Fibroblast of upper back skin (primary cell): ENCODE measurements at places on chromosomes 1 and 21.

- no peak for DNase-seq
Observed at GRCh38 chr1:13543451-13544220, 29.8 kb upstream of the LRRC38 start.

- no peak for DNase-seq
Observed at GRCh38 chr1:166960858-166961474, 14.4 kb downstream of the ILDR2 start.

- peak; percentile 77 for DNase-seq
Observed at GRCh38 chr1:230899841-230900251, 31.5 kb upstream of the C1orf198 start.

- no peak for DNase-seq
Observed at GRCh38 chr1:53468374-53468773, 9.2 kb downstream of the DMRTB1 start.

- peak; percentile 38 for DNase-seq
Observed at GRCh38 chr1:36576118-36576517, 93.4 kb upstream of the CSF3R start.

- peak; percentile 50 for DNase-seq
Observed at GRCh38 chr1:77948841-77949424, 29.9 kb downstream of the FUBP1 start.

- DNase-seq = peak; percentile 54
Observed at GRCh38 chr1:243246916-243247315, 8.2 kb downstream of the CEP170 start.

DNA sequence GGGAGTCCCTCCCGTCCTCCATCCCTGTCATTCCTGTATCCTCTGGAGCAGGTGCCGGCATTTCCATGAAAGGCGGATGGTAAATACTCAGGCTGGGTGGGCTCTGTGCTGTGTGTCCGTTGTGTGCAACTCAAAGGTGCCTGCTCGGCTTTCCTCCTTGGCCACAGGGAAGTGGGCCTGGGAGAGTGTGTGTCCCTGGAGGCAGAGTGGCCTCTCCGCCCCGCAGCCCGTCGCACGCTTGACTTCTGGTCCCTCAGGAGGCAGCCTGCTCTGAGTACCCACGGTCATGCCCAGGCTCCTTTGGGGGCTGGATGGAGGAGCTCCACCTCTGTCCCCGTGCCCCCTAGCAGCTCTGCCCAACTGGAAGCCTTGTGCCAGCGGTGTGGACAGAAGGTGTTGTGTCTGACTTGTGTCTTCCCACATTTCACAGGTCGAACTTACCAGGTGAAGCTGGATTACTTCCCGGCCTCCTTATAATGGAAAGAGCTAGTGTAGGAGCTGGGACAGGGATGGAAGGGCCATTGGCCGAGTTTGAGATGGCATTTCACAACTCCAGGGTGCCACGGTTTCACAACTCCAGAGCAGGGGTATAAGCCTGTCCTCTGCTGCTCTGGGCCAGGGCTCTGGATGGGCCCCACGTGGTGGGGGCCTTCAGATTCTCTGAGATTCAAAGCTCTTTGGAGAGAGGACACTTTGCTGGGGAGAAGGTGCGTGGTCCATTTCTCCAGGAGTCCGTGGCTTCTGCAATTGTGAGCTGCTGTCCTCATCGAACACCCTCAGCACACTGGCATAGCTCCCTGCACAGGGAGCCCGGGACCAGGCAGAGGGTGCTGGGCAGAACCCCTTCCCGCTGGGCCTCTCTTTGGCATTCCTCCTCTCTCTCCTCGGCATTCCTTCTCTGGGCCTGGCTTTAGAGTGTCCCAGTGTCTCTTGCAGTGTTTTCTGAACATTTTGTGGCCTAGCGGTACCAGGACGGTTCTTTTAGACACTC is 152.7 kb upstream of the COL6A1 start:
- no peak for DNase-seq

GRCh38 chr1:43781574-43781973 is 74.2 kb downstream of the ST3GAL3 start:
- DNase-seq = no peak

- no peak for DNase-seq
Observed at GRCh38 chr1:226776066-226776465, 37.0 kb upstream of the ITPKB start.

- DNase-seq = peak; percentile 67
Observed at GRCh38 chr1:44239331-44239960, 26.2 kb downstream of the DMAP1 start.

- DNase-seq = no peak
Observed at GRCh38 chr1:20668581-20668980, 7.4 kb upstream of the DDOST start.

DNA sequence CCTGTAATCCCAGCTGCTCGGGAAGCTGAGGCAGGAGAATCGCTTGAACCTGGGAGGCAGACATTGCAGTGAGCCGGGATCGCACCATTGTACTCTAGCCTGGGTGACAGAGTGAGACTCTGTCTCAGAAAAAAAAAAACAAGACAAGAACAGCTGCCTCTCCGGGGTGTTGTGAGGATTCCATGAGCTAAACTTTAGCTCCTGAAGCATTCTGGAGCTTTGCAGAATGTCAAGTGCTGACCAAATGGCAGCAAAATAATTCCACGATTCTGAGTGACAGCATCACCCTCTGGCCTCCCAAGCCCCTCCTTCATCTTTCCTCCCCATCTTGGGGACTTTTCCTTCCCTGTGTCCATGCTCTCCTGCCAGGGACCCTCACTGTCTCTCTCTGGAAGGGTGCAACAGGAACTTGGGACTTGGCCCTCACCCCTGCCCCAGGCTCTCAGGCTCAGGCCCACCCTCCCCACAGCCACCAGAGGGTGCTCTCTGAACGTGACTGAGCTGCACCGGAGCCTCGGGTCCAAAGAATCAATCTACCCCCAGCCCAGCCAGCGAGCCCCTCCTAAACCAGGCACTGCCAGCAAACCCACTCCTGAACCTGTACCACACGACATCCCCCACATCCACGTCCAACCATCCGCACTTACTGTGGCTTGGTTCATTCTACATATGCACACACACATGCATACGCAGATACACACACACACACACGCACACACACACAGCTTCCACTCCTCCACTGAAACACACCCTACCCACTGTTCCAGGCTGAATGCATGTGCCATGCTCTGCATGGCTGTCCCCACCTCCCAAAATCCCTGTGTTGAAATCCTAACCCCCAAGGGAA is 45.7 kb downstream of the ACOT7 start:
- DNase-seq = no peak

- no peak for DNase-seq
Observed at GRCh38 chr1:48248356-48248755, 25.8 kb downstream of the SLC5A9 start.

DNA sequence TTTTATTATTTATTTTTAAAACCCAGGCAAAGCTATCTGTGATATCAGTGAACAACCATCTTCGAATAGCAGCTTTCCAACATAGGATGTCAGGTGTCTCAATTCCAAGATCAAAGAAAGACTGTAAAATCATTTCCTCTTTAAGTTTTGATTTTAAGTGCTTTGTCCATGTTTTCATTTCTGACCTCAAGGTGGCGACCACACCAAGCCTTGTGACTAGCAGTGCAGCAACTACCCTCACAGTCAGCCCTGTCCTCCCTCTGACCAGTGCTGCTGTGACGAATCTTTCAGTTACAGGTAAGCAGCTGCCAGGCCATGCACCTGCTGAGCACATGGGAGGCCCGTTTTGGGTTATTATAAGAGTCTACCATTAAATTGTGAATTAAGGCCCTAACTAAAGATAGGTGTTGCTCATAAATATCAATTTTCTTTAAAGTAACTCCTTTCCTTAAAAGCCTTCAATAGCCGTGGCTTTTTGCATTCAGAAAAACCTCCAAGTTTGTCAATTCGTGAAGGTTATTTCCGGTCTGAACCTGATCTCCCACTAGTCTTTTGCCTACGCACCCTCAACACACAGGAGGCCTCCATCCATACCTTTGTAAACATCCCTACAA is 117.0 kb downstream of the CD247 start:
- DNase-seq = peak; percentile 22

- DNase-seq = no peak
Observed at GRCh38 chr1:26854906-26855305, 8.0 kb upstream of the SFN start.

DNA sequence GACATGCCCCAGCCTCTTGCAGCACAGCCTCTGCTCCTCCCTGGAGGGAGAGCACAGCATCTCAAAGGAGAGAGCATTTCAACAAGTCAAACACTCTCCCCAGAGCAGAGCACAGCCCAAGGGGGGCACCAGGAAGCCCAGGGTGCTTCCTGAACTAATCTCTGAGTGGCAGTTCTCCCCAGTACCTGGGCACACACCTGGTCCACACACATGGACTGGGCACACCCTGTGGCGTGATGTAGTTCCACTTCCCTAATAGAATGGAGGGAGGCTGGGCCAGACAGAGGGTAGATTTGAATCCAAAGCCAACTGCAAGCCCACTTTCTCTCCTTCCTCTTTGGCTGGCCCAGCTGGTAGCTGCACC is 55.5 kb downstream of the CD46 start:
- DNase-seq = no peak

- no peak for DNase-seq
Observed at GRCh38 chr1:156180471-156180870, 13.4 kb upstream of the SLC25A44 start.

- no peak for DNase-seq
Observed at GRCh38 chr1:53310847-53311681, 16.8 kb downstream of the LRP8 start.

GRCh38 chr1:168437821-168438220 is 106.0 kb downstream of the XCL2 start:
- DNase-seq = no peak

- DNase-seq = no peak
Observed at GRCh38 chr1:1627261-1627828, 4.6 kb upstream of the MMP23B start.

DNA sequence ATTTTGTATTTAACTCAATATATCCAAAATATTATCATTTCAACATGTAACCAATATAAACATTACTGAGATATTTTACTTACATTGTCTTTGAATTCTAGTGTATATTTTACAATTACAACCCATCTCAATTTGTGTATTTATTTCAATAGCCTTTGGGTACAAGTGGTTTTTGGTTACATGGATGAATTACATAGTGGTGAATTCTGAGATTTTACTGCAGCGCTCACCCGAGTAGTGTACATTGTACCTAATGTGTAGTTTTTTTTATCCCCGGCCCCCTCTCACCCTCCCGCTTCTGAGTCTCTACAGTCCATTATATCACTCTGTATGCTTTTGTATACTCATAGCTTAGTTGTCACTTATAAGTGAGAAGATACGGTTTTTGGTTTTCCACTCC is 117.0 kb upstream of the GALNT2 start:
- no peak for DNase-seq

DNA sequence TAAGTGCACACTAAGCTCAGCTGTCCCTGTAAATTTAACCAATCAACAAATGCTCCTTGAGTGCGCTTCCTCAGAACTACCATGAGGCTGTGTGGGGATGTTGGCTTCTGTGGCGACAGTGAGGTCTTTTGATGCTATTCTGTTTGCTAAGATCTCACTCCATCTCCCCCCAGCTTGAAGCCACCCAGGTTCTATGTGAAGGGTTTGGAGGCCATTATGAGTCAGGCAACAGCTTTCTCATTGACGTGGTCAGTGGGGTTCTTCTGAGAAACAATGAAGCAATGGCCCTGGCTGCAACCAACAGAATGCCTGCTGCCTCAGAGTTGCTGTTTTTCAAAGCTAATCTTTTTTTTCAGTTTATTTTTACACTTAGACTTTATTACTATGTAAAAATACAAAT is 205.5 kb downstream of the PTBP2 start:
- DNase-seq = peak; percentile 89

- DNase-seq = no peak
Observed at GRCh38 chr1:190098107-190098506, 379.6 kb downstream of the BRINP3 start.

DNA sequence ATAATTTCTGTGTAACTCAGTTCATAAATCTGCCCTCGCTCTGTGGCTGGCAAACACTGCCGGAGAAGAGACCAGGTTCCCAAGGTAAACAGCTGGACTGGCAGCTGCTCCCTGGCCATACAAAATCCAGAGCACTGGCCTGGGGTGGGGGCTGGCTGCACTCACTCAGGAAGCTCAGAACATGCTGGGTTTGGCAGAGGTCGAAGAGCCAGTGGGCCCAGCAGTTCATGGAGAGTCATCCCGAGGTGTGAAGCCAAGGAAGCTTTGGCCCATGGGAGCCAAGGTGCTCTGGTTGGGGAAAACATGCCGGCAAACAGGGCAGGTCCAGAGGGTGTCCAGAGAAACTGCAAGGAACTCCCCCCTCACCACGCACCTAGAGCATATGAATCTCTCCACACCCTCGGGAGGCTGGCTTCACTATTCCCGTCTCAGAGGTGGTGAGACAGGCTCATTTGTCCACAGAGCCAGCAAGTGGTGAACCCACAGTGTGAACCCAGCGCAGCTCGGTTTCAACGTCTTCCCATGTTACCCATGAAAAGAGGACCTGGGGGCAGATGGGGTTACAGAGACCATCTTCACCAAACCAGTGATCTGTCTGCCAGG is 102.4 kb downstream of the DMRTB1 start:
- DNase-seq = no peak

DNA sequence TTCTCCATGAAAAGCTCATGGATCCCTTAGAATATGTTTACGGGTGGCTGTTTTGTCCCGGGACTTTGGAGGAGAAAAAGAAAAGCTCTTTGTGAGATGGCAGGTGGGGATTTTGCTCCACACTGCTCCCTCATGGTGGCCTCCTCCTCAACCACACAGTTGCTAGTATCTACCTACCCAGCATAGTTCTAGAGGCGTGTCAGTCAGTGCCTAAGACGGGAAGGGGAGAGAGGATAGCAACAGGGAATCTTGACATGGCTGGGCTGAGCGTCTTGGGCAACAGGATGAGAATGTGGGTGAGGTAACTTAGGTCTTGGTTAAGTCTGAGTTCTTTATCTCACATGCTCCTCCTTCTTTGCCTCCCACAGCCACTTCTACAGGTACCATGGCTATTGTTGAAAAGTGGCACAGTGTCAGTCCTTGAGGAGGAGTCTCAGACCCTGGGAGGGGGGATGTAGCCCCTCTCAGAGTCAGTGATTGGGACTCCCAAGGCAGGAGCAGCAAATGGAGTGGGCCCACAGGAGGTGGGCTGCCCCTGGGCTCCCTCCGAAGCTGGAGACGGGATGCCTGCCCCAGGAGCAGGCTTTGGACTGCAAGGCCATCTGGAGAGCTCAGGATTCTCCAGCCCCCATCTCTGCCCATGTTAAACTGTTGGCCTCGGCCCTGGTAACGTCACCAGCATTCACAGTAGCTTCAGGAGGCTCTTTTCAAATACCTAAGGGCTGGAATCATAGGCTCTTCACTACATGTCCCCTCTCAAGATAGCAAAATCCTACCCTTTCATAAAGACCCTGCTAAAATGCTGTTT is 75.4 kb downstream of the TENT5C start:
- no peak for DNase-seq

DNA sequence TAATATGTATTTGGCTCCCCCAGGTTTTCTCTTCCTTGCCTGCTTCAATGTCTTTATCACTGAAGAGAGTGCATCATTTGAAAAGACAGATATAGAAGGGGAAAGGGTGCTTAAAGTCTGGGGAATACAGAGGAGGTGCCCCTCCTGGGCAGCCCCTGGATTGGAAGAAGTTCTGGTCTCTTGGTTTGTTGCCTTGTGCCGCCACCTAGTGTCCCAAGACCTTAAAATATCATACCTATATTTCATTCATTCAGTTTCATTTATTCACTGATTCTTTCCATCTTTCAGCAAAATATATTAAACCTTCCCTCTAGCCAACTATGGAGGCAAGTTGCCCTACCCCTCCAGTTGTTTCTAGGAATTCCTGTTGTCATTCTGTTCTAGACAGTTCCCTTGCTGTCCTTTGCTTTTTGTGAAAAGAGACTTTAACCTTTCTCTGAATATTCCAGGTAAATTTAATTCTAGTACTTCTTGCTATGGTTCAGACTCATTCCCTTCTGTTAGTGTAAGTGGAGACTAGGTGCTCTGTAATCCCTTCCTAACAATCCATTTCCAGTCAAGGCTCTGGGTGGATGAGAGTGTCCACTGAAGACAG is 56.1 kb downstream of the MEF2D start:
- DNase-seq = no peak
